Effector CD4-positive, alpha-beta T cell (primary cell): ENCODE measurements at places on chromosomes 11 and 22.

- DNase-seq: no peak
These were observed 104.1 kb downstream of the ATXN10 start for GRCh38 chr22:45775569-45776312.

GRCh38 chr22:37759281-37759680 is 48.5 kb upstream of the GCAT start:
- DNase-seq: no peak

DNA sequence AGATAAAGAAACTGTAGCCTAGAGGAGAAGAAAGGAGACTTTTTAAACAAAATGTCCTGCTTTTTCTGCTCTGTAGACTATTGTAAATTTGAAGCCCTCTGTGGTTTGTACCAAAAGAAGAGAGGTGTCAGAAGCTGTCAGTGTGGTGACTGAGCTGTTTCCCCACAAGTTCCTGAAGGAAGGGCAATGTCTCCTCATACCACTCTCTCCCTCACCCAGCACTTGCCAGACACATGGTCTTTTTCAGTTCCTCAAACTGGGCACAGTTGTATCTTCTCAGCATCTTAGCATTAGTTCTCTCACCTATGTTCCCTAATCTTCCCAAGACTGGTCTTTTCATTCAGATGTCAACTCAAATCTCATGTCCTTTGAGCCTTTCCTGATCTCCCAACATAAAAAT is 4.3 kb downstream of the BCO2 start:
- DNase-seq: no peak

- no peak for DNase-seq
These were observed 2.1 kb downstream of the TPCN2 start for GRCh38 chr11:69050592-69051380.

DNA sequence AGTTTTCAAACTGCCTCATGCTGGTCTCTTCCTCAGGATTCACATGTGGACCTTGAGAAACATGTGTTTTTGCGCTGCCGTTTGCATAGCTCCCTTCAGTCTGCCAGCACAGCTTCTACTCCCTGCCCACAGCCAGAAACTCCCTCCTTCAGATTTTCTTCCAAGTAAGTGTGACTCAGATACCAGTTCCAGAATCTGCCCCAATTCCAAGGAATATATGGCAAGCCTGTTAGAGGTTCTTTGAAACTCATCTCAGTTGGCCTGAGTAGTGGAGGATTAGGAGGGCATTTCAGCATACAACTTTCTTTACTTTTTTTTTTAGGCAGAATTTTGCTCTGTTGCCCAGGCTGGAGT is 67.1 kb downstream of the SNX19 start:
- DNase-seq: no peak

DNA sequence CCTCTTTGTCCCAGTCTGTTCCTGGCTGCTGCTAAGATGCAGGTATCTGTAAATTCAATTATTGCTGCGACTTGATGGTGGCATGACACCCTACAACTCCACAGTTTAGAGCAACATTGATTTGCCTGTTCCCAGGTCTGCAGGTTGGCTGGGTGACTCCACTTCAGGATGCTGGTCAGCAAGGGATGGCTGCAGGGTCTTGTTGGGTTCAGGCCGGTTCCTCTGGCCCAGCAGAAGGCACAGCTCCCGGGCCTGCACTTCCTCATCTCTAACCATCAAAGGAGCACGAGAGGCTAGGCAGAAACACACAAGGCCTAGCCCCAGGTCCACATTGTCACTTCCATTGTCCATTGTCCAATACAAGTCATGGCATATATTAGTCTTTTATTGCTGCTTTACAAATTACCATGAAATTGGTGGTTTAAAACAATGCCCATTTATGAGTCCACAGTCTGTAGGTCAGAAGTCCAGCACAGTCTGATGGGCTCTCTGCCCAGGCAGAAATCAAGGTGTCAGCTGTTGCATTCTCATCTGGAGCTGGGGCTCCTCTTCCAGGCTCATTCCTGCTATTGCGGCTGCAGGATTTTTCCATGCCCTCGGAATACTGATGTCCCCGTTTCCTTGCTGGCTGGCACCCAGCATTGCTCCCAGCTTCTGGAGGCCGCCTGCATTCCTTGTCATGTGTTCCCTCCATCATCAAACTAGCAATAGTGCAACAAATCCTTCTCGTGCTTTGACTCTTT is 96.6 kb upstream of the LMO1 start:
- no peak for DNase-seq

DNA sequence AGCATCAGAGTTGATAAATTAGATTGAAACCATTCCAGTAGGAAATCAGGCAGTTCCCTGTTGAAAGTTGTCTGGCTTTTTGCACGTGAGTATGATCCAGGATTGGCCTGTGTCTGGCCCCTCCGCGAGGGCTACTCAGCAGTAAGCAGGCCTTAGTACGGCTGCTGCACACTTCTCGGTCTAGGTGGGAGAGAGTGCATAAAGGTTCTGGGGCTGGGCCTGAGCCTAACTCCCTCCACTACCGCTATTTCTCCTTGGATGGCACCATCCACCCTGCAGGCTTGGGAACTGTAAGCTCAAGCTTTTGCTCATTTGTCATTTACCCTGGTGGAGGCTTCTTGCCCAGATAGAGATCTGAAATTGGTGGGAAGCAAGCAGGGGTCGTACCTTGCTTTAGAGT is 22.0 kb downstream of the TUB start:
- no peak for DNase-seq

GRCh38 chr11:75191330-75191717 is 40.4 kb downstream of the SLCO2B1 start:
- DNase-seq: no peak

DNA sequence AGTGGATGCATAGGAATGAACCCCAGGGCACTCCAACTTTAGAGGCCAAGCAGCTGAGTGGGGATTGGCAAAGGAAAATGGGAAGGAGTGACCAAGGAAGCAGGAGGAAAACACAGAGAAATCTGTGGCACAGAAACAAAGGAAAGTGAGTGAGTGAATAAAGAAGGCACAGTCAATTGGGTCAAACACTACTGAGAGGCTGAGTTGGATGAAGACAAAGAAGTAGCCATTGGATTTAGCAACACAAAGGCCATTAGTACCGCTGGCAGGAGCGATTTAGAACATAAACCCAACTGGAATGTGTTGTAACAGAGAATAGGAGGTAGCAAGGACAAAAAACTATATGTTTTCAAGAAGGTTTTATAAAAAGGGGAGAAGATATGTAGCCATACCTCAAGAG is 6.6 kb upstream of the NXPE1 start:
- DNase-seq: no peak

DNA sequence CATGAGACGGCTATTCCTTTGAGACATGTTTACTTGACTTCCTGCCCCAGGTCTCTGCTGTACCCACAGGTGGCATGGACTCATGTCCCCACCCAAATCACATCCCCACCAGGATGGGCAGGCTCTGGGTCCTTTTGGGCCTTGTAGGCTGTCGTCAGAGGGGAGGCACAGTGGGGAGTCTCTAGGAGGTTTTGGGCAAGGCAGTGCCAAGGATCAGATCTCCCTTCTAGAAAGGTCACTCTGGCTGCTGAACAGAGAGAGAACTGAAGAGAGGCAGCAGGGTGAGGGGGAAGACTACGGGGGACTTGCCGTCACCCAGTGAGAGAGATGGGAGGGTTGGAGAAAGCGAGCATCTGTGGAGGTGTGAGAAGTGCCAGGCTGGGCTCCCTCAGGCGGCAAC is 4.6 kb upstream of the KCNQ1OT1 start:
- DNase-seq: no peak

- DNase-seq: no peak
These were observed 27.0 kb downstream of the RBMXL2 start for GRCh38 chr11:7115780-7116179.

DNA sequence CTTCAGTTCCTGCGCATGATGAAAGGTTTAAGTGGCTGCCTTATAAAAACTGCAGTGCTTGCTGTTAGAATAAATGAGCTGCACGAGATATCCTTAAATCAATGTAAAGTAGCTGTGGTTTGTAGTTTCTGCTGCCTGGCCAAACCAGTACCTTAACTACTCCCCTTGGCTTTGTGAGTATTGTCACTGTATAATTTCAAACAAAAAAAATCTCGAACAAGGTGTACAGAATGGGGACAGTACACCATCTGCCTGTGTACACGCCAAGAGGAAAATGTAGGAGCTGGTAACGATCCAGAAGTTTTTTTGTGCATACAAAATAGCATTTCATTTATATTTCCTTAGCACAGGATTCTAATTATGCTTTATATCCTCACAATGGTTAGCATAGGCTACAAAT is 20.6 kb upstream of the NDUFC2 start:
- DNase-seq: no peak

- DNase-seq: no peak
These were observed 5.0 kb upstream of the SH3BP1 start for GRCh38 chr22:37634417-37634924.

DNA sequence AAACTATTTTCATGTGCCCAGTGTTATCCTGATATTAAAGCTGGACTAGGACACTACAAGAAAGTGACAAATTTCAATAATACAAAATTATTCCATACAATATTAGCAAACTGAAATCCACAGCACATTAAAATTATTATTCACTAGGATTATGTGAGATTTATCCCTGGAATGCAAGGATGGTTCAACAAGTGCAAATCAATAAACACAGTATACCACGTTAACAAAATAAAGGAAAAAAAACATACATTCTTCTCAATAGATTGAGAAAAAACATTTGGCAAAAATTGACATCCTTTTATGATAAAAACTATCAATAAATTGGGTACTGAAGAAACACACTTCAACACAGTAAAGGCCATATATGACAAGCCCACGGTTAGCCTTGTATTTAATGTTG is 1758.2 kb upstream of the RAG2 start:
- DNase-seq: no peak

DNA sequence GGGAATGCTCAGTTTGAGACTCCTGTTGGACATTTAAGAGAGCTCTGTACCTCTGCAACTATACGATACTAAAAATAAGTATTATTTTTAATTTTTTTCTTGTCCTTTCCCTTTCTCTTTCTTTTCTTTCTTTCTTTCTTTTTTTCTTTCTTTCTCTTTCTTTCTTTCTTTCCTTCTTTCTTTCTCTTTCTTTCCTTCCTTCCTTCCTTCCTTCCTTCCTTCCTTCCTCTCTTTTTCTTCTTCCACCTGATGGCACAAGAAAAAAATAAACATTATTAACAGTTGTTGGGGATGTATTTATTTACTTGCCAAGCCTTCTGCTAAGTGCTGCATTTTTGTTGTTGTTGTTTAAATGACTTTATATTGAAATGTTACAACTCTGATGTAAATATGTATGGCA is 39.5 kb downstream of the GRAMD1B start:
- DNase-seq: no peak

GRCh38 chr11:34234086-34234740 is 123.6 kb downstream of the ABTB2 start:
- peak; percentile 71 for DNase-seq

DNA sequence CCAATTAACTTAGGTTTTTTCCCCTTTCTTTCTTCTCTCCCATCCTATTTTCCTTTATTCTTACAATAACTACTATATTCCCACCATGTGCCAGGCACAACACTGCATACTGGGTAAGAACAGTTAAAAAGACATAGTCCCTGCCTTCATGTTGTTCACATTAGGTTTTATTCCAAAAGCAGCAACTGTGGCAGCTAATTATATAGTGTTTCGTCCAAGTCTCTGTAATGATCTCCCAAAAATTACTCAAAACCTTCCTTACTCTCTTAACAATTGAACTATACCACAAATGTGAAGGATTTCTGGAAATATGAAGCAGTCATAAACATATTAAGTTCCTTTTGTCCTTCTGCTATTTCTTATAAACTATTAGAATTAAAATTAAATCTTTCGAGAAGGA is 184.1 kb upstream of the C11orf58 start:
- no peak for DNase-seq

- no peak for DNase-seq
These were observed 19.1 kb upstream of the BSX start for GRCh38 chr11:123000721-123001120.

GRCh38 chr11:117565709-117566108 is 231.3 kb downstream of the DSCAML1 start:
- DNase-seq: no peak

GRCh38 chr11:86069408-86070101 is 671 bp upstream of the PICALM start:
- DNase-seq: no peak

GRCh38 chr22:32355760-32356159 is 1.9 kb upstream of the RFPL3 start:
- DNase-seq: no peak

GRCh38 chr11:78416285-78417174 is 1.1 kb downstream of the GAB2 start:
- DNase-seq: peak; percentile 67

DNA sequence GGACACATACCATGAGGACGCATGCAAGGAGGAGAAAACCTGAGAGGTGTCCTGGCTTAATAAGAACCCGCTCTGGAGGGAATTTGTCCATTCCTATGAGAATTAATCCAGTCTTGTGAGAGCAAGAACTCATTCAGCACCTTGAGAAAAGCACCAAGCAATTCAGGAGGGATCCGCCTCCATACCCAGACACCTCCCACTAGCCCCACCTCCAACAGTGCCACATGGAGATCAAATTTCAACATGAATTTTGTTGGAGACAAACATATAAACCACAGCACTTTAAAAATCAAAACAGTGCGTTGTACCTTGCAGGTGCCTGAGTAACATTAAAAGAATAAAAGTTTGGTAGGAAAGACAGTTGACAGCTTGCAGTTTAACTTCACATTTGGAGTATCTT is 11.4 kb downstream of the UBE4A start:
- DNase-seq: no peak

GRCh38 chr22:30824711-30825110 is 130.0 kb downstream of the OSBP2 start:
- DNase-seq: no peak

- DNase-seq: no peak
These were observed 535 bp downstream of the AQP11 start for GRCh38 chr11:77590194-77590782.

- no peak for DNase-seq
These were observed 158.4 kb downstream of the ETS1 start for GRCh38 chr11:128428935-128429334.

GRCh38 chr11:37951996-37952395 is 1354.0 kb upstream of the RAG2 start:
- DNase-seq: no peak

GRCh38 chr11:33825854-33826560 is 51.7 kb upstream of the FBXO3 start:
- DNase-seq: no peak

DNA sequence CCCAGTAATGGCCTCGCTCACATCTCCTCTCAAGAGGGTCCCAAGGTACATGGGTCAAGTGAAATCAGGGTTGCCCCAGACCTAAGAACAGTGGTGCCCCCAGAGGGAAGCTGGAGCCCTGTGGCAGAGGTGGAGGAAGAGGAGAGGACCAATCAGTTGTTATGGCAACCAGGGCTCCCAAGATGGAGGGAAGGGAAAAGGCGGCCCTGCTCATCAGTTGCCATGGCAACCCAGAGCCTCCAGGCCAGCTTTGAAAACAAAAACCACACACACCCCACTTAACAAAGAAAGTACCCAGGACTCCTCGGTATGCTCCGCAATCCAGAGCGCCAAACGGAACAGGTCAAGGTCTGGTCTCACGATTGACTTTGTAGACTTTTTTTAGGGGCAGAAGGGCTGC is 53.5 kb upstream of the SLC35C1 start:
- DNase-seq: no peak

- DNase-seq: no peak
These were observed 15.3 kb downstream of the PKNOX2 start for GRCh38 chr11:125179895-125180294.

GRCh38 chr11:77117492-77117891 is 10.6 kb upstream of the MYO7A start:
- no peak for DNase-seq

GRCh38 chr11:32266601-32267000 is 168.7 kb downstream of the WT1 start:
- DNase-seq: no peak
